ENCODE measurements at places on chromosomes 1 and 21.
A peak's percentile ranks its signal among the peaks of the same experiment; 100 is the strongest.

GRCh38 chr1:231631717-231632116, 5.1 kb downstream of the DISC1 start:
- DNase-seq: no peak

DNA sequence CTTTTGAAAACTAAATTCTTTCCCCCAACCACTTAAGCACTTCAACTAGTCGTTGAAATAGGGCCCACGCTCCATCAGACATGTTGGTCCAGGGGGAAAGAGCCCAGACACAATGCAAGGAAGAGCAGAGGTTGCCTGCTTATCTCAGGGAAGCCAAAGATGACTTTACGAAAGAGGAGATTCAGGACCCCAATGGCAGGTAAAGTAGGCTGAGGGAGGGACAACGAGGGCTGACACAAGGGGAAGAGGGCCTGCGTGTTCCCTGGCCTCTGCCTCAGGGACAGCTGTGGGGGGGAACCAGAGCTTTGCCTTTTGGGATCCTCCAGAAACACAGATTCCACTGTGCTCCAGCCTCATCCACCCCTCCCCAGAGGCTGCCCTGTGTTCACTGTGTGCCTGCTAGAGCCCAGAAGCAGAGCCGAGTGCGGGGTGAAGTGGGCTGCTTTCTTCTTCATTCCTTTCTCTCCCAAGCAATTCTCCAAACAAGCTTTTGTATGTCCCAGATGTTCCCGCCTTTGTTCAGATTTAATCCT, 135.5 kb upstream of the GRIK3 start:
- DNase-seq: no peak

GRCh38 chr1:192153276-192153675, 5.0 kb upstream of the RGS18 start:
- no peak for DNase-seq

DNA sequence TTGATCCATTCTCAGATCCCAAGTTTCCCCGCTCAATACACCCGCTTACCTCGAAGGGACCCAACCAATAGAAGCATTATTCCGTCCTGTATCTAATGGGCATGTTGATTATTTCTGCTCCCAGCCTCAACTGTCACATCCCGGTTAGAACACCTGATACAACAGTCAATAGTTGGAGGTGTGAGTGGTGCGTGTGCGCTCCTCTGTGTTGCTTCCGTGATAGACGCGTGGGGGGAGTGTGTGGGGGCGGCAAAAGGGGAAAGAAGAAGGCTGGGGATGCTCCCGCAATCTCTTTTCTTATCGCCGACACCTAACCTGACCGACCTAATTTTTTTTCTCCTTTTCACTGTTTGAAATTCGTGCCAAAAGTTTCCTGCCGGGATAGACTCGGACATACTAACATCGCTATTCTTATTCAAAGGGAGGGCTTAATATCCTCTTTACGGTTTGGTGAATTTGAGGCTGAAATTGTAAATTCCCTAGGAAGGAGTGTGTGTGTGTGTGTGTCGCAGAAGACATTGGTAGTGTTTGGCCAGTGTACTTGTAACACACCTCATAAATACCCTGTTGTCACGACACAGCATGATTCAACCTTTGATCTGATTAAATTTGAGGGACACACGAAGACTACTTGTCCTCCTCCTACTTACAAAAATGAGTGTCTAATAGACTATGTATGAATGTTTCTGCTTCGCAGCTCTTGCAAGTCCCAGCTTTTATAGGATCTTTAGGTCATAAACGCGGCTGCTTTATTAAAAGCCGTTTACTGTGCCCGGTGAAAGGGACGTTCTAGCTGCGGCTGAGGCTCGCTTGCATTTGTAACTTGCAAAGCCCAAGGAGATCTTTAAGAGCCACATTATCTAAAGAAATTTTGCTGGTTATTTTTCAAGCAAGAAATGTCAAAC, 1.5 kb upstream of the PROX1 start:
- no peak for DNase-seq

- no peak for DNase-seq
Observed at GRCh38 chr1:88802950-88803349, 88.4 kb downstream of the GTF2B start.

DNA sequence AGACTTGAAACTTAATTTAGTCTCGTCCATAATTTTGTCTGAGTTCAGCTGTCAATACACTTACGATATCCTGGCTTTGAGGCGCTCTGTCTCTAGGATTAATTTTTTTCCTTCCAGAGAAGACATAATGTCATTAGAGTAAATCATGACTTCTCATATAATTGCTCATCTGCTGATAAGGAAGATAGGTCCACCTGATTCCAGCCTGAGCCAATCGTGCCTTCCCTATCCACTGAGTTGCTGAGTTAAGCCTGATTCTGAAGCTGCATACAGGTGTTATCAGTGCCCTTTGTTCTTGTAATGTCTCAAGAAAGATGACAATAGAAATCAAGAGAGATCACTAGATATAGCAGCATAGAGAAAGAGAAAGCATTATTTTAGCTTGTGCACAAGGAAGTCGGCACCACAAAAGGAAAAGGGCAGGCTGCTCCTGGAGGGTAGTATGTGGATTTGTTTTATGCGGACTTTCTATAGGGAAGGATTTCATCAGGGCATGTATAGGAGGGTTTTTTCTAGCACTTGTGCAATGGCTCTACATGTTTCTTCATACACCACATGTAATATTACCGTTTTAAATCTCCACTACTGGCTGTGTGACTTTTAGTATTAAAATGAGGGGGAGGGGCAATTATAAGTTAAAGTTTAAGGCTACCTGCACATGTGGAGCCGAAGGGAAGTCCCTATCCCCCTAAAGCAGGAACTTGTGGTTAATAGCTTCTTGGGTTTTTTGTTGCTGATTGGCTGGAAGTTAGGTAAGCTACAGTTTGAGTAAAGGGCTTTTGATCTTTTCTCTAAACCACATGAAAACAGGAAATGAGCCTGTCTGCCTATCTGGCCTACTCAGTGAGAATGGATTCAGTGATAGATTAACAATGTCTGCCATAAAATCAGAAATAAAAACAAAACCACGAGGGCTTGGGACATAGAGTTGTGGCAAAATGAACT, 133.4 kb downstream of the PLPPR5 start:
- no peak for DNase-seq

GRCh38 chr1:239858529-239858928, 233.2 kb upstream of the FMN2 start:
- no peak for DNase-seq

- DNase-seq: peak; percentile 63
Observed at GRCh38 chr21:45073301-45074047, 906 bp upstream of the ADARB1 start.

DNA sequence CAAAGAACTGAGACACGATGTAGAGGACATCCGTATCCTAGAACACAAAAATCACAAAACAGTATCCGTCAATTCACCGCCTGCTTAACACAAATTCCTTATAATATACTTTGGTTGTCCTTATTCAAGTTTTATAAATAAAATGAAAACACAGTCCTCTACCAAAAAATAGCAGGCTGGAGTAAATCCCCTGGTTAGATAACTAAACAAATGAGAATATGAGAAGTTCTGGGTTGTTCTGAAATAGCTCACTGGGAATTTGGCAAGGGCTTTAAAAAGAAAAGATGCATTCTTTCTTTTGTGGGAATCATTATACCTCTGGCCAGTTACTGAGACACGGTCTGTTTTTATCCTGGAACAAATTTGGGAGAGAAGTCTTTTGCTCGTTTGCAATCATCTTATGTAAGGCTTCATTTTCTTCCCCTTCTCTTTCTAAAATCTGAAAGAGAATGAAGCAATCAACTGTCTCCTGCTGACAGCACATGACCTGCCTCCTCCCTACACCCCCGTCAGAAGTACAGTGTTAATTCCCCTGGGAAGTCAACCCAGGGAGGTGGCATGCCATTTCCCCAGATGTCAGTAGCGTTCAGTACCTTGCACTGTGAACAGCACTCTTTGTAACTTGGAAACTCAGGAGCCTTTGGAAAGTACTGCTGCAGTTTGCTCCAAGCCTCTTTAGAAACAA, 37.1 kb upstream of the RAP1GAP start:
- DNase-seq: no peak

- no peak for DNase-seq
Observed at GRCh38 chr1:89659322-89660081, 26.6 kb downstream of the LRRC8C start.

- DNase-seq: peak; percentile 26
Observed at GRCh38 chr21:17513214-17514123, 626 bp downstream of the CXADR start.

- no peak for DNase-seq
Observed at GRCh38 chr1:93705892-93706500, 24.4 kb upstream of the BCAR3 start.

DNA sequence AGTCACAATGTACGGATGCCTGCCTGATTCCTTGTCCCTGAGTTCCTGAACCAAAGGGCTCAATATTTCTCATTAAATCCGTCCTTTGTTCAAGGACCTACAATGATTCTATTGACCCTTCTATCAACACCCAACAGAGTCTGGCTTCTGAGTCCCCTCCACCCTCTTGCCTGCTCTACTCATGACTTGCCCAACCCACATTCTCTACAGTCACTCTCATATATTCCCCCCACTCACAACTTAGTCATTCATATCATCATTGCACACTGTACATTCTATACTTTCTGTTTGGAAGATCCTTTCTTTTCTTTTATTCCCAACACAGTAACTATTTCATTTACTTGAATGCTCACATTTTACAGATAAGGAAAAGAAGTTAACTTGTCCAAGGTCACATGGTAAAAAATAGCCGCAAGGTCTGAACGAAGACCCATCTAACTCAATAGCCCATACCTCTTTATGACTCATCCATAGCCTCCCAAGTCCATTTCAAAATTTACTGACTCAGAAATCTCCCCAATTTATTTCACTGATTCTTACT, 3.6 kb downstream of the OTUD7B start:
- DNase-seq: no peak

GRCh38 chr1:172815740-172816139, 156.8 kb downstream of the FASLG start:
- DNase-seq: no peak

DNA sequence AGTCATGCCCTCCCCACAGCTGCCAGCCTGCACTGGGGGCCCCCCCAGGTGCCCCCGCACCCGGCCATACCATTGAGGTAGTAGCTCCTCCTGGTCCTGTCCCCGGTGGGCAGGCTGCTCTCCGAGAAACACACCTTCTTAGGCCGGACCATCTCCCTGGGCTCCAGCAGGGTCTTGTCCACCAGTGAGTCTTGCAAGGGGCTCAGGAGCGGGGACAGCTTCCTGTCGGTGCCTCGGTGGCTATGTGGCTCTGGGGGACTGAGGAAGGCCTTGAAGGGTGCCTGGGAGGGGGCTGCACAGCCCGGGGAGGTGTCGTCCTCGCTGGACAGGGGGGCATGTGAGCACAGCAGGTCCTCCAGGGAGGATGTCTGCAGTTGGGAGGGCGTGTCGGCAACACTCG, 12.9 kb upstream of the FTCD start:
- no peak for DNase-seq

GRCh38 chr21:40300300-40300699, 433.1 kb downstream of the PCP4 start:
- DNase-seq: no peak

- no peak for DNase-seq
Observed at GRCh38 chr1:92307980-92308379, 9.1 kb downstream of the RPAP2 start.

- no peak for DNase-seq
Observed at GRCh38 chr1:178241057-178241456, 147.2 kb downstream of the RASAL2 start.

- DNase-seq: no peak
Observed at GRCh38 chr1:200311256-200311655, 98.6 kb downstream of the ZNF281 start.

- no peak for DNase-seq
Observed at GRCh38 chr1:225460737-225461532, 33.1 kb upstream of the LBR start.

DNA sequence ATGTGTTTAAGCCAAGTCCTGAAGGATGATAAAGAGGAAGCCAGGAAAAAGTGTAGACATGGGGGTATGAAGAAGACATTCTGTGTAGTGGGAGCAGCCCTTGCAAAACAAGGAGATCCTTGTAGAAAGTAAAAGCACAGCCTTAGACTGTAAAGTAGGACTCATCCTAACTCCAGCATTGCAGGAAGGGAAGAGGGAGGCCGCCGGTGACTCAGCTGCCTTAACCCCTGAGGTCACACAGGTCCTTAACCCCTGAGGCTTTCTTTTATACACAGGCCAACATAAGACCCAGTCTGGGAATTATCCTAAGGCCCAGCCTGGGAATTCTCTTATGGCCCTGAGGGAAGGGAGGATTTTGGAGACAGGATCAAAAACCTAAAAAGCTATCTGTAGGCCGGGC, 18.0 kb downstream of the PGM1 start:
- DNase-seq: no peak

- DNase-seq: no peak
Observed at GRCh38 chr1:4146614-4147013, 246.5 kb upstream of the C1orf174 start.

DNA sequence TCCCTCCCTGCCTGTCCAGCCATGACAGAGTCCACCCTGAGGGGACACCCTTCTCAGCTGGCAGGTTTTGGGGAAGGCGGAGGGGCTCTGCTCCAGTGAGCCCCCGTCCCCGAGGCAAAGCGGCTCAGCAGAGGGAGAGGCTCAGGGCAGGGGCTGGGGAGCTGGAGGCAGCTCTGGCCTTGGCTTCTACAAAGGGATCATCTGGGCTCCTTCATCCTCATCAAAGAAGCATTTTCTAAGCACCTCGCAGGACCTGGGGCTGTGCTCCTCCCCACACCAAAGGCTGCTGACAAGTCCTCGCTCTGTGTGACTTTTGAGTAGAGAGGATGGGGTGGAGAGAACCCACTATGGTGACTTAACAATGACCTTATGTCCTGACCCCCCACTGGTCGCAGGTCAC, 21.0 kb upstream of the CLSTN1 start:
- no peak for DNase-seq

- DNase-seq: no peak
Observed at GRCh38 chr1:103191327-103191726, 83.0 kb upstream of the COL11A1 start.

- no peak for DNase-seq
Observed at GRCh38 chr1:96968983-96969382, 247.4 kb downstream of the PTBP2 start.

DNA sequence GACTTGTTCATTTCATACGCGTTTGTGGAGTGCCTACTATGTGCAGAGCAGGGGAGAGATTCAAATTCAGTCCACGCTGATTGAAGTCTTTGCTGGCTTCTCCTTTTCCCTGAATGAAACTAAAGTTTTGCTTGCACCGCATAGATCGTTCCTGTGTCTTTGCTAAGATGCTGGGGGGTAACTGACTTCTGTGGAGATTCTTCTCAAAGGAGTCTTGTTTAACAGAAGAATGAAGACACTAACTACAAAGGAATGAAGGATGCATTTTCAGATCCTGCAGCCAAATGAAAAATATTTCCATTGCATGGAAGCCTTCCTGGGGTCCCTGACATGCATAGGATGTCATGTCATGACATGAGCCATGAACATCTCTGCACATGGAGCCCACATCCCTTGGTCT, 26.9 kb upstream of the H6PD start:
- DNase-seq: no peak

- DNase-seq: no peak
Observed at GRCh38 chr1:15324869-15325335, 77.9 kb downstream of the FHAD1 start.

GRCh38 chr21:38388647-38389353, 109.5 kb downstream of the ERG start:
- no peak for DNase-seq

GRCh38 chr1:194950584-194950983, 1657.7 kb downstream of the KCNT2 start:
- no peak for DNase-seq
